Mesothelial cell of epicardium (in vitro differentiated cells): ENCODE measurements at places on chromosomes 5 and 9.

GRCh38 chr5:5979761-5980537 is 398.4 kb downstream of the MED10 start:
- no peak for DNase-seq

DNA sequence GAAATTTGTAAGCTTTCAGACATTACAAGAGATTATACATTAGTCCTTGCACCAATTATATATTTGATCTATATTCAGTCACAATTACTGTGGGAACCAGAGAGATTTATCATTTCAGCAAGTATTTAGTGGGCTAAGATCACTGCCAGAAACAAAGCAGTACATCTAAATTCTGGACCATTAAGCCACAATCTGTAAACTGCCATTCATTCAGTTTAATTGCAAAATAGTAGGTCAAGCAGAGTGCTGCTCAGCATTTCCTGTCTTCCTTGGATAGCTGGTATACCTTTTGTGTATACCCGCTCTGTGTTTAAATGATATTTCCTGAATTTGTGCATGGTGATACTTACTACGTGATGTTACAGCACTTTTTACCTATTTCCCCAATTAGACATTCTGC is 42.6 kb downstream of the CDH10 start:
- DNase-seq = no peak

DNA sequence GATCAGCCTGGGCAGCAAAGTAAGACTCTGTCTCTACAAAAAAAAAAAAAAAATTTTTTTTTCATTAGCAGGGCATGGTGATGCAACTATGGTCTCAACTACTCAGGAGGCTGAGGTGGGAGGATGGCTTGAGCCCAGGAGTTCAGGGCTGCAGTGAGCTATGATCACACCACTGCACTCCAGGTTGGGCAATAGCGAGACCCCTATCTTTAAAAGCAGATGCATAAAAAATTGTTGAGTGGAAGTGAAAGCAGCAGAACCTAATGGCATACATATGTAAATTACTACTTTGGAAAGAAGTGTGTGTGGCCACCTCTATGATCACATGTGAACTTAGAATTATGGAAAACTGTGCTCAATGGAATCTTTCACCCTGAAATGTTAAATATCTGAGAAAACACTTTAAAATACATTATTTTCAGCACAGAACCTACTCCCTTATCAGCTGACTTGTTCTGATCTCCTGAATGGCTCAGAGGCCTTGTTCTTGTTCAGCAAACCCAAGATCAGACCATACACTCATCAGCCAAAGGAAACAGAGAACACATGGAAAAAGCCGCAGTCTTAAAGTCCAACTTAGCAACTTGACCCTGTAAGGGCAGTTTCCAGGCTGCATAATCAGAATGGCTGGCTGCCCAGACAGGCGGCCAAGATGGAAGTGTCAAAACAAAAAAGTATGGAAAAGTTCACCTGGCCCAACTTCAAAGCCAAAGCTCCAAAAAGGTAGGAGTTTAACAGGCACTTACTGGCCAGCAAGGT is 56.5 kb downstream of the SIL1 start:
- no peak for DNase-seq

- DNase-seq = no peak
Observed at GRCh38 chr5:976849-977751, 31.5 kb upstream of the NKD2 start.

GRCh38 chr5:108459769-108460168 is 77.9 kb upstream of the FBXL17 start:
- DNase-seq = no peak
